ENCODE measurements at places on chromosomes 5 and 9.
A peak's percentile ranks its signal among the peaks of the same experiment; 100 is the strongest.

GRCh38 chr9:90259311-90260246 is 383.0 kb downstream of the DIRAS2 start:
- no peak for DNase-seq

DNA sequence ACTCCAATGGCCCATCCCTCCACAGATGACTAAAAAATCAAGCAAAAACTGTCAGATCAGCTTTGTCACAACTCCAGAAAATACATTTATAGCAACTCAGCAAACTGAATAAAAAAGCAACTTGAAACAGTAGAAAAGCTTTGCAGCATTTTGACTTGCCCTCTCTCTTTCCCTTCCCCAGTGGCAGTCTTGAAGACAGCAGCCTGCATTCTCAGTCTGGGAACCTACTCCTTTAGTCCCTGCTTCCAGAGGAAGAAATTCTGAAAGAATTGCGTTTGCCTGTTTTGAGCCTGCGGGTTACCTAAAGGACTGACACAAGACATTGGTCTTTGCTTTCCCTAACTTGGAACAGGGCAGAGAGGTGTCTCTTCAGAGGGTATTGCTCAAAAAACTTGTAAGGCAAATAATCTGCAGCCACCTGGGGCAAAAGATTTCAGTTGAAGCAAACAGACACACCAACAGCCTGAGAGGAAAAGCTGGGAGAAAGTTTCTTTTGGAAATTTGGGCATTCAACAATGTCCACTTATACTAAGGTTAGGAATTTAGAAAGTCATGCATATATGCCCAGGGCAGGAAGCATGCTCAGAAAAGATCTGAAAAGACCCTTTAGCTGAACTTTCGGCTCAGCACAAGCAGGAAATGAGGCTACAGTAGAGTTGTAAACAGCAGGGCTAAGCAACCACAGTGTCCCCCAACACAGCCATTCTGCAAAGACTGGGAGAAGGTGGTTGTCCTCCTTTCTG is 15.2 kb upstream of the SLC35D2 start:
- DNase-seq: no peak

GRCh38 chr5:34531751-34532360 is 124.3 kb upstream of the RAI14 start:
- no peak for DNase-seq

- DNase-seq: no peak
These were observed 9.7 kb downstream of the CNTFR start for GRCh38 chr9:34579808-34580163.

- DNase-seq: no peak
These were observed 820.0 kb upstream of the SEMA6A start for GRCh38 chr5:117394506-117395157.

- DNase-seq: no peak
These were observed 162.1 kb downstream of the TENT4A start for GRCh38 chr5:6875376-6875775.

DNA sequence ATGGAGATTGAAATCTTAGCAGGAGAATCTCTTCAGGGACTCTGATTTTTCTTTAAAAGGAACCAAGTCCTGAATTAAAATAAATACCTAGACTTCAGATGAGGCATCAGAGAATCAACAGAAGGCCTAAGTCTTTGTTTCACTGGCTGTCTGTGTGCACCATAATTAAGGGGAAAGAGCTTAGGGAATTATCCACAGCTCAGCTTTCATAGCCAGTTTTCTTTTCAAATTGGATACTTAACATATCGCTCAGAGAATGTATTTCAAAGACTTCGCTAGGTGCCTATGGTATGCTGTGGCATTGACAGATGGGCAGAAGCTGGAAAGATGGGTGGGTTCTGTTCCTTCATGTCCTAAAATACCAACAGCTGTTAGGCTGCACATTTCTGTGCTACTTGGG is 325.8 kb downstream of the TMEM38B start:
- DNase-seq: no peak

- no peak for DNase-seq
These were observed 137.1 kb downstream of the FOXD1 start for GRCh38 chr5:73311291-73312110.

DNA sequence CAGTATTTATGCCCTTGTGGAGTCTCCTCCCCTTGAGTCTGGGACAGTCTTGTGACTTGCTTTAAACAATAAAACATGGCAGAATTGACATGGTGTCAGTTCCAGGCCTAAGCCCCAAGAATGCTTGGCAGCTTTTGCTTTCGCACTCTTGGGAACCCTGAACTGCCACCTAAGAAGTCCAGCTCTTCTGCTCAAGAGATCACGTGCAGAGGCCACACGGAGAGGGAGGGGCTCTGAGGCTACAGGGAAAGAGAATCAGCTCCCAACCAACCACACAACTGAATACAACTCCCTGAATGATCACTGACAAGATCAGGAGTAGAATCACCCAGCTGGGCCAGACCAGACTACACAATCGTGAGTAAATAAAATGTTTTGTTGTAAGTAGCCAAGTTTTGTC is 97.6 kb downstream of the MED27 start:
- DNase-seq: no peak

GRCh38 chr5:151721087-151721646 is 34.5 kb upstream of the SPARC start:
- no peak for DNase-seq

DNA sequence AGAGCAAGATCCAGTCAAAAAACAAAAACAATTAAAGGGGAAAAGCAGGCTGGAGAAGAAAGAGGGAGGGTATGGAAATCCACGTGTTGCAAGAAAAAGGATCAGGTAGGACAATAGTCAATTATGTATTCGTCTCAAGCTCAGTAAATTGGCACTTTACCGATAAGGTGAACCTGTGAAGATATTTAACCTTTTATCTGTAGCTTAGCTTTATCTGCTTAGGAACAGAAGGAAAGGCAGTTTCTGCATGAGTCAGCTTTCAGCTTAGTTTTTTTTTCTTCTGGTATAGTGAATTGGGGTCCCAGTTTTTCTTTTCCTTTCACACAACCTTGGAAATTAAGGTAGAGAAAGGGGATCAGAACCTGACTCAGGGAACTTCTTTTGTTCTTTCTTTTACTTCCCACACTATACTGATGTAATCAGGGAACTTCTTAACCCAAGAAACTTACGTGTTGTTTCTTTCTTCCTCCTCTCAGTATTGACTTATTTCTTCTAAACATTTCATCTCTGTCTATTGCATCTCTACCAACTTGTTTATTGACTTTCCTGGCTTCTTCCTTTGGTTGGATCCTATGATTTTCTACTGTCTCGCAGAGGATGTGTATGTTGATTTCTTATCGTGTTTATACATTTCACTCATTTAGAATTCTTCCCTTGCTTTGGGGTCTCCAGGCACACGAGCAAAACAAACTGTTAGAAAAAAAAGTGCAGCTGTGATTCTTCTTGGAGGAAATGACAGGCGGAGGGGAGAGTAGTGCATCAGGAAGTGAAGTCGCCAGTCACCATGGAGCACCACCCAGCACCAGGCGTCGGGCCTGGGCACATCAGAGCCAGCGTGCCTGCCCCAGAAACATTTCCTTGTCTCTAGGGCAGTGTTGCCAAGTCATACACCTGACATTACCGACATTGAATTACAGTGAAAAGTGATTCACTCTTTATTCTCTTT is 123.0 kb upstream of the LHFPL2 start:
- peak; percentile 12 for DNase-seq

Data from tibial nerve (tissue), 4 donors.